ENCODE measurements at places on chromosomes 1 and 21.

DNA sequence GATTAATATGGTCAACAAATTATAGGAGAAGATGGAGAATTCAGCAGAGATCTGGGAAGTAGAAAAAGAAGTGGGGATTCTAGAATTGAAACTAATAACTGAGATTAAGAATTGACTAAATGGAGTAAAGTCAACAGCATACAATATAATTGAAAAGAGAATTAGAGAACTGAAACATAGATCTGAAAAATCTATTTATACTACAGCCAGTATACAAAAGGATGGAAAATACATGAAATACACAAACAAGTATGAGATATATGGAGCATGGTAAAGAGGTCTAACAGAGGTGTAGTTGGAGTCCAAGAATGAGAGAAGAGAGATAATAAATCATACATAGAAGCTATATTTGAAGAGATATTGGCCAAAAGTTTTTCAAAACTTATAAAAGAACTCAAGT lies 235.2 kb downstream of the FGGY start:
- no peak for DNase-seq

GRCh38 chr1:191693797-191694196 lies 464.5 kb upstream of the RGS18 start:
- no peak for DNase-seq

- no peak for DNase-seq
Measured at GRCh38 chr1:181493885-181494284, 10.6 kb downstream of the CACNA1E start.

DNA sequence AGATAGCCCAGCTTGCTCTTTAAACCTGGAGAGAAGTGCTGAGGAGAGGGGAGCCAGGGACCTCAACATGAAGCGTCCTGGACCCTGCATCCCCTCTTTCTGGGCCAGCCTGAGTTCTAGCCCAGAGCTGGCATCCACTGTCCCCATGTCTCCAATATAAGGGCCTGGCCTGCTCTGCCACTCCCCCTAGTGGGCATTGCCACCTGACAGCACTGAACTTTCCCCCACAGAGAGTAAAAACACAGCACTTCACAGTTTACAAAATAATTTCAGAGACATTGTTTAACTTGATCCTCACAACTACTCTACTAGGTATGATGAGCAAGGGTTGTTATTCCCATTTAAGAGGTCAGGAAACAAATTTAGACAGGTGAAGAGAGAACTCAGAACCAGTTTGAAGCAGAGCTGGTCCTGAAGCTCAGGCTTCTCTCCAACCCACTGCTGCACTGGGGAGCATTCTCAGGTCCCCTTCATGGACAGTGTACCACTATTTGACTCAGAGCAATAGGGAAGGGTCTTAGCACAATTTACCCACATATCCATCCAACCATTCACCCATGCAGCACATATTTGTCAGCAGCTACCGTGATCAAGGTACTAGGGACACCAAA lies 151.2 kb downstream of the DMRTA2 start:
- DNase-seq = peak; percentile 3

Data from endothelial cell of umbilical vein (primary cell).